ENCODE measurements at places on chromosomes 12 and 14. TPM values are rescaled to one million over a fixed set of nuclear protein-coding genes. Genes with fewer than 3 reads are reported as not detected.
A peak's percentile ranks its signal among the peaks of the same experiment; 100 is the strongest.

NFE2 gene
- 0.58 TPM for total RNA-seq

CLEC14A gene
- total RNA-seq: 18.6 TPM

DNA sequence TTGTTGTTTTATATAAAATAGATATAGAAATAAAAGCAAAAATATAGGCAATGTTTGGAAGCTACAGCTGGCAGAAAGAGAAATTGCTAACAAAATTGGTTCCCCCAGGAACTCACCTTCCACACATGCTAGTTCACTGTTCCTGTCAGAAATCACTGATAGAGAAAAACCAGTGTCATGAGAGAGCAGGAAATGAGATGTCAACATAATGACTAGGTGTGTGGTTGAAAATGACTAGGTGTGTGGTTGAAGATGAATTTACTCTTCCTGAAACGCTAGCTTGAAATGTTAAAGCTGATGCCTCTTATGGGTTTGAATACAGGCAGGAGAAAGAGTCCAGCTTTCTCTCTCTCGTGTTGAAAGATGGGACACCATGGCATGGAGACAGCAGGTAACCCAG is 216.3 kb downstream of the C12orf42 start:
- DNase-seq: no peak

- DNase-seq: peak; percentile 98
Measured at GRCh38 chr12:6890789-6891645, 13.6 kb upstream of the LRRC23 start.

GRCh38 chr14:104253901-104254353 is 115.5 kb downstream of the KIF26A start:
- DNase-seq: no peak

DNA sequence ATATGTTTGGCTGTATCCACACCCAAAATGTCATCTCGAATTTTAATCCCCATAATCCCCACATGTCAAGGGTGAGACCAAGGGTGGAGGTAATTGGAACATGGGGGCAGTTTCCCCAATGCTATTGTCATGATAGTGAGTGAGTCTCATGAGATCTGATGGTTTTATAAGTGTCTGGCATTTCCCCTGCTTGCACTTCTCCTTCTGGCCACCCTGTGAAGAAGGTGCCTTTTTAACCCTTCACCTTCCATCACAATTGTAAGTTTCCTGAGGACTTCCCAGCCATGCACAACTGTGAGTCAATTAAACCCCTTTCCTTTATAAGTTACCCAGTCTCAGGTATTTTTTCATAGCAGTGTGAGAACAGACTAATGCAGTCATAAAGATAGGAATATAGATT is 216.7 kb upstream of the SSTR1 start:
- no peak for DNase-seq

All from mucosa of gallbladder (tissue), 1 donor.